ENCODE measurements at places on chromosomes 2 and 18. TPM values are rescaled to one million over a fixed set of nuclear protein-coding genes. Genes with fewer than 3 reads are reported as not detected.

MAB21L4 gene
- total RNA-seq: not detected

CRYGC gene
- total RNA-seq: not detected

SKOR2 gene
- total RNA-seq: not detected

RNF152 gene
- total RNA-seq: 0.02 TPM

RTN4 gene
- total RNA-seq: 60.5 TPM

ADRA2B gene
- 0.37 TPM for total RNA-seq

All from activated B cell treated with CpG ODN at 0.5 μM for 24 hours (primary cell).